ENCODE measurements at places on chromosomes 6 and 20.

GRCh38 chr6:41088451-41088850, 15.7 kb downstream of the NFYA start:
- DNase-seq = no peak

DNA sequence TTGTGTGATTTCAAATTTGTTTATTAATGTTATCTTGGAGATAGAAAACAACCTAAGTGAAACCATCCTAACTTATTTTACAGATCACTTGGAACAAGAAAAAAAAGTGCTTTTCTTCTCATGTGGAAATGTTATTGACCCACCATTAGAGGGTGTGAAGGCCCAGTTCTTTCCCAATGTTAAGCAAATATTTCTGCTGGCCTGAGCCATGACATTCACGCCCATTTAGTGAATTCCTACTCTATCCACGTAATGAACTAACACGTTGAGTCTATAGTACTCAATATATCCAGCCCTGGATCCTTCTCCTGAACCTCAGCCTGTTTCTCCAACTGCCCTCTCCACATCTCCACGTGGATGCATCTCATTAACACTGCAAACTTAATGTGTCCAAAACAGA, 180.6 kb upstream of the ZFP64 start:
- no peak for DNase-seq

DNA sequence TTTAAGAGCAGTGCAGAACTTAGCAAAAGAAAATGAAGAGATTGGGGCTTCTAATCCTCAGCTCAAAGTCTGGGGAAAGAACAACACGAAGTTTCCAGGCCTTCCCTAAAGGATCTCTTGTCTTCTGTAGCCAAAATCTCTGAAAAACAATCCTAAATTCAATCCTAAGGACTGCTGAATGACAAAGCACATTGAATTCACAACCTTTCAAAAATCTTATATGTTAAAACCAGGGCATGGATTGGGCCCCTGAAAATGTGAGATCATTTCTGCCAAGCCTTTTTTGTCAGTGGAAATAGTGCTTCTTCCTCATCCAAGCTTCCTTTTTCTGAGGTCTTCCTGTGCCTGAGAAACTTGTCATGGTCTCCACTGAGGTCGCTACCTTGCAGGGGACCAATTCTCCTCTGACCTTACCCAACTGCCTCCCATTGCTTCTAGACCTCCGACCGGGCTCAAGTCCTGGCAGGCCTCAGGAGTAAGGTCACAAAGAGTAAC, 126.2 kb upstream of the ARID1B start:
- no peak for DNase-seq

- no peak for DNase-seq
Observed at GRCh38 chr20:9919271-9920014, 80.6 kb upstream of the PAK5 start.

- peak; percentile 45 for DNase-seq
Observed at GRCh38 chr6:1436334-1437306, 47.2 kb downstream of the FOXF2 start.

GRCh38 chr6:149852180-149852579, 12.0 kb downstream of the LRP11 start:
- no peak for DNase-seq

DNA sequence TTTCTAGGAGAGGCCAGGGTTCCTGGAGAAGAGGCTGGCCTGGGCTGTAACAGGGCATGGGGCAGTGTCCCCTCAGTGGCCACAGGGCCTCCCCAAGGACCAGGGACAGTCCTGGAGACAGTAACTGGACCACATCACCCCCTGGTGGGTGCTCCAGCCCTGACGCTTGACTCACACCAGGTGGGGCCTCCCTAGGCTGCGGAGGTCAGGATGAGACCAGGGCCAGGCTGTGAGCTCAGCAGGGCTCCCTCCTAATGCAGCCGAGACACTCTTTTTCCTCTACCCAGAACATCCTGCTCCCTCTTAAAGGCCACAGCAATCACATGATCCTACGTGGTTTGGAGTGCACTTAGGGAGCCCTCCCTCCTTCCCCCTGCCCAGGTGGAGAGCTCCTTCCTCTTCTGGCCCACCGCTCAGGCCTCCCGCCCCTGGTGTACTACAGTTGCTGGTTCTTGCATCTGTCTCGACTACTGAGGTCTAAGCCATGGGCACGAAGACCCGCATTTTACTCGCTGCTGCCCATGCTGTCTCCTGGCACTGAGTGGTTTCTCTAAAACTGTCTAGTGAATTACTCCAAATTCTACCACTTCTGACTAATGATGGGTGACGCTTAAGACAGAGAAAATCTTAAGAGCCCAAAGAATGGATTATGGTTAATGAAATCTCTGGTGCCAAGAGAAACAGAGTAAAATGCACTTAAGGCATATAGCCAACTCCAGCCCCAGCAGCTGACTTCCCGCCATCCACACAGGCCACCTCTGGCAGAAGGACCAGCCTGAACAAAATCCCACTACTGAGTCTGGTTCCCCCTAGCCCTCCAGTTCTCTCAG, 166.1 kb upstream of the CST7 start:
- no peak for DNase-seq

GRCh38 chr6:41042226-41043055, at the start of gene TSPO2:
Gene TSPO2 (plus strand): TSS chr6:41042467. CDS start chr6:41042986, 519 bp downstream.
- no peak for DNase-seq

- no peak for DNase-seq
Observed at GRCh38 chr20:18986146-18986830, 172.7 kb downstream of the SCP2D1 start.

DNA sequence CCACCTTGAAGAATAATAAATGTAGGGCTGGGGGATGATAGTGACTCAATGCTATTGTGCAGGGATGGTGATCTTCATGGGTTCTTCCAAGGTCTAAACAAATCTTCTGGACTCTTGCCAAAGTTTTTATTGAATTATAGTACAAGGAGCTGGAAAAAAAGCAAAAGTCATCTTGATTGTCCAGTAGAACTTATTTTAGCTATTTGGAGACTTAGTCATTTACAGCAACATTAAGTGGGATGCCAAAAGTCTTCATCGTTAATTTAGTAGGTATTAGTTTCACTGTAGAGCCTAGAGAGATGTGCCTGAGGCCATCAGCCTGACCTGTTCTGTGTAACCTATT, 212.9 kb upstream of the TBX18 start:
- DNase-seq = no peak

GRCh38 chr6:133062077-133062476, 179.1 kb upstream of the EYA4 start:
- no peak for DNase-seq

DNA sequence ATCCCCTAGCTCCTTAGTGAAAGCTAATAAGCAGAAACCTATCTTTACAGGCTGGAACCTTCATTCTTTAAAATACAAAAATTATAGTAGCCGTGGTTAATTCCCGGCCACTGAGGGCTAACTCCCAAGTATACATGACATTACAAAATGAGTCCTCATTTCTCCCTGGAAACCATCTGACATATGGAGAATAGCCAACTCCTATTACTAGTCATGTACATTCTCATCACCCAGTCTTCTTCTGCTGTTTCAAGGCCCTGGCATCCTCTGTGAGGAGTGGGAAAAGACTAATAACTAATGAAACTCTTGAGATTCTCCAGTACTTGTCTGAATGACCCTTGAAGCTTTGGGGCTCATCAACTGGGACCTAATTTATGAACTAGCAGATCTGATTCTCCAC, 30.2 kb downstream of the CSNK2A1 start:
- no peak for DNase-seq

DNA sequence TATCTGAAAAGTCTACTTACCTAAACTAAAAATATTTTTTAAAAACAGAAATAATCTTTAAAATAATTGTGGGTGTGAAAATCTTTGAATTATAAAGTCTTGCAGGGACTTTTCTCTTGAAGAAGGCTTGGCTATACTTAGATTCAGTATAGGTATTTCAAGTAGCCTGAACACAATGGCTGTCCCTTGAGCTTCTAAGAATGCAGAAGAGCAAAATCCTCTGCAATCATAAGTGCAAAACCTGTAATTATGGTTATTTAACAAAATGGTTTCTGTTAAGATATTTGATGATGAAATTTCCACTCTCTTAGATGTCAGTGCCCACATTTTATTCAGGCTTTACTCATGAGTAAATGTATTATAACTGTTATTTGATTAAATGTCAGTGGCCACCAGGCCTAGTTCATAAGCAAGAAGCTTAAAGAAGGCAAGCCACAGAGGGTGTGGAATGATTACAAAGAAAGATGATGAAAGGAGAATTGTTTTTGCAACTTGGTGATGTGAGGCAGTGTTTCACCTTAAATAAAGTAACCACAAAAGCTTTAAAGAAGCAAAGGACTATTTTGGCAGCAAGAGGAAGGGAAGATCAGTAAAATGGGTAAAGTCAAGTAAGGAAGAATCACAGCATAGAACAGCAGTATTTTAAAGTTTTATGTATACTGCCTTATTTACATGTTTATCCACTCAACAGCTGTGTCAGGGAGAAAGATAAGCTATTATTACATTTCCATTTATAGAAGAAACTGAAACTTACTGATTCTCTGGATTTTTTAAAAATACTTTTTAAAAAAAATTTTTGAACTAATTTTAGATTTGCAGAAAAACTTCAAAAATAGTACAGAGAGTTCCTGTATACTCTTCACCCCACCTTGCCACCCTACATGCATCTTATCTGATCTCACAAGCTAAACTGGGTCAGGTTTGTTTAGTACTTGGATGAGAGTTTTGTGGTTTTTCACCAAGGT, 351.2 kb upstream of the RUNX2 start:
- DNase-seq = no peak

- DNase-seq = no peak
Observed at GRCh38 chr6:53956068-53956711, 155.1 kb upstream of the MLIP start.

- DNase-seq = no peak
Observed at GRCh38 chr6:162271922-162272321, 455.6 kb downstream of the PRKN start.

GRCh38 chr20:53652859-53653517, 59.3 kb upstream of the ZNF217 start:
- peak; percentile 37 for DNase-seq

DNA sequence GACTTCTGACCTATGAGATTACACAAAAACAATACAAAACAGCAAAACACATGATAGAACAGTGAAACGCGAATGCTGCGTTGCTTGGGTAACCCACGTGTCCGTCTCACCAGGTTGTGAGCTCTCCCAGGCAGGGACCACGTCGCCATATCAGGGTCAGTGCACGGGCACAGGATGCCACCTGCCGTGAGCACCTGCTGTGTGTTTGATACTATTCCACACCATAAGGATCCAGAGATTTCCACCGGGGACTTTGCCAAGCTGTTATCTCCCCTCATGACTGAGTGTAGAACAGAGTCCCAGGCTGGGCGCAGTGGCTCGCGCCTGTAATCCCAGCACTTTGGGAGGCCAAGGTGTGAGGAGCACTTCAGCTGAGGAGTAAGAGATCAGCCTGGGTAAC, 288.0 kb downstream of the BMP7 start:
- DNase-seq = no peak

GRCh38 chr6:33699739-33700138, 11.8 kb downstream of the UQCC2 start:
- no peak for DNase-seq

DNA sequence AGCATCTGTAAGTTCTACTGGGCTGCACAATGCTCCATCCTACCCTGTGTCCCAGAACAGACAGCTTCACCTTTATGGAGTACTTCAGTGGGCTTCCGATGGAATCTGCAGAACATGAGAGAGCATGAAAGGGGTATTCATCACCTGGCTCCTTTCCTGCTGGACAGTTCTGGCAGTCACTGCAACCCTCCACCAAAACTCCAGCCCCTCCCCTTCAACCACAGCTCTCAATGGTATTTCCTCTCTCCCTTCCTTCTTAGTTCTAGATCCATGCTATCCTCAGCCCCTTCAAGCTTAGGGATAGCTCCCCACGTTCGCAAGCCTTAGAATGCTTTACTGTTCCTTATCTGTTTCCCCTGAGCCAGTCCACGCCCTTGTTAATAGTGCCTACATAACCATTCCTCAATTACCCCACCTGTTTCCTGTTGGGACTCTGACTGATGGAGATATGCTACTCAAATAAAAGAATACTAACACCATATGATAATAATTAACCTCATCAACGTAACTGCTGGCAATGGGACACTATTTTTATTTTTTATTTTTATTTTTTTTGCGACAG, 26.8 kb downstream of the TRAM2 start:
- no peak for DNase-seq

DNA sequence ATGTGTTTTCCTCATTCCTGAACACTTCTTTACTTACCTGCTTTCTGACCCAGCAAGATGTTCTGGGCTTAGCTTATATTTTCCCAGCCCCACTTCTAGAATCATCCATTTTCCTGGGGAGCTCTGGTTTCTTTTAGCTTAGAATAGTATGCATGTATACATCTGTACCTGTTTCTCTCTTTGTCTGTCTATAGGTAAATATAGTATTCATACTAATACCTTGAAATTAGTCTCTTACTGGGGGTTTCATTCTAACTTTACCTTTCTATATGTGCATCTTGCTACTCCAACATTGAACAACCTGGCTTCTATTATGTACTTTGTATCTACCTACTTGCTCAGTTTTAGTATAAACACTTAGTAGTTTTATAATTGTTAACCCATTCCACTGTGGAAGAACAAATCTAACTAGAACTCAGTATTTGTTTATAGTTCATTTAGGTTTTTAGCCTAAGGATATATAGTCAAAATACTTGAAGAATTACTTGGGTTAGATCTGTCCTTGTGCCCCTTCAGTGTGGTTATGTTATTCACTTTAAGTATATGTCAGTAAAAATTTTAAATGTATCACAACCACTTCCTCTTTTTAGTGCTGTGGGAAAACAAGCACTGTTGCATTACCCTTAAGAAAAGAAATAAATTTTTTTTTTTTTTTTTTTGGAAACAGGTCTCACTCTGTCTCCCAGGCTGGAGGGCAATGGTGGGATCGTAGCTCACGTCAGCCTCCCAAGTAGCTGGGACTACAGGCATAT, 54.0 kb downstream of the ASXL1 start:
- DNase-seq = no peak

GRCh38 chr6:101878554-101879276, 485.2 kb downstream of the GRIK2 start:
- no peak for DNase-seq

GRCh38 chr6:62285612-62286469, at the start of gene KHDRBS2:
Gene KHDRBS2 (minus strand): TSS chr6:62286225.
- peak; percentile 68 for DNase-seq

- no peak for DNase-seq
Observed at GRCh38 chr6:121510568-121511177, 75.2 kb downstream of the GJA1 start.

DNA sequence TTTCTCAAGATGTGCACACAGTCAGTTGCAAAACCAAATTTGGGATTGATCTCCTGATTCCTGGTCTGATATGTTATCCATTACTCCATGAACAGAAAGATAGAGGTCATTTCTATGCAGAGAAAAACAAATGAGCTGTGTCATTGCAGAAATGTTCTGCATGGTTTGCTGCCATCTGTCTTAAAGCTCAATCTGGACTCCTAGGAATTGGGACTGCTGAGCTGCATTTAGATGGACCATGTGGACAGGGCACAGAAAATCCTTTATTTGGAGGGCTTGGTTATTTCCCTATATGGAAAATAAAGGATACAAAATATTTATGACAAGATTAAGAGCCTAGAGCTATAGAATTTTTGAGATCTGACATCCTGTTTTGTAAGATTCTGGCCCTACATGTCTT, 91.3 kb downstream of the ADGRB3 start:
- no peak for DNase-seq
